ENCODE measurements at places on chromosomes 3 and 15.

GRCh38 chr3:64455351-64455750 is 230.1 kb upstream of the PRICKLE2 start:
- no peak for DNase-seq

GRCh38 chr3:59545374-59545773 is 495.5 kb upstream of the CFAP20DC start:
- DNase-seq: no peak

- no peak for DNase-seq
These were observed 81.2 kb upstream of the RAP2B start for GRCh38 chr3:153080778-153081240.

- DNase-seq: no peak
These were observed 1215.2 kb downstream of the SI start for GRCh38 chr3:163863146-163863545.

DNA sequence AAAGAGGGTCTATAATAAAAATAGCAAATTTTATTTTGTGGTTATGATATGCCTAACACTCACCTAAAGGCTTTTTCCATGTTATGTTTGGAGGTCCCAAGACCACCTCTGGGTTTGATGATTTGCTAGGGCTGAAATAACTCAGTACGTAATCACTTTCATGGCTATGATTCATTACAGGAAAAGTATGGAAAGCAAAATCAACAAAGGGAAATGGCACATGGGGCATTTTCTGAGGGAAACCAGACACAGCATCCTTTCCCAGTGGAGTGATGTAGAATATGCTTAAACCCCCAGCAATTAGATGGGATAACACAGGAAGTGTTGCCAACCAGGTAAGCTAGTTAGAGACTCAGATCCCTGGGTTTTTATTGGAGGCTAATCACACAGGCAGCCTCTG is 701.6 kb upstream of the CBLB start:
- DNase-seq: no peak

GRCh38 chr3:193187070-193187722 is 53.8 kb upstream of the PLAAT1 start:
- DNase-seq: no peak

GRCh38 chr15:70652341-70652740 is 111.0 kb downstream of the UACA start:
- no peak for DNase-seq

DNA sequence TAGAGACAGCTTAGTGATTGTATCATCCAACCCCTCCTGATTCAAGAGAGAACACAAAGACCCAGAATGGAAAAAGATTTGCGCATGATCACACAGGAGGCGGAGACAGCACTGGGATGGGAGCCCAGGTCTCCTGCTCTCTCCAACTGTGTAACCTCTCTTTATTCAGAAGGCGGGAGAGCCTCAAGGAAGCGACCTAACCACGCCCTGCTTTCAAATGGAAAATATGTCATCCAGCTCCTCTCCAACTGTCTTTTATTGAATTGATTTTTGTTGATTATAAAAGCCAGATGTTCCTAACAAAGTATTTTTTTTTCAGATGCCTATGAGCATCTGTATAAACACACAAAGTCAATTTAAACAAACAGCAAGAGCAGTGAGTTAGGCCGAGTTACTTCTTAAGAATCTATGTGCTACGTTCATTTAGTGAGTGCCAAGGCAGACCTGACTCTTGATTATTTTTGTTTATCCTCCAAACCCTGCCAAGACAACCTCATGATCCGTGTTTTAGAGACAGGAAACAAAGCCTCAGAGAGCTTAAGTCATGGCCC is 74.5 kb downstream of the BFSP2 start:
- DNase-seq: no peak

DNA sequence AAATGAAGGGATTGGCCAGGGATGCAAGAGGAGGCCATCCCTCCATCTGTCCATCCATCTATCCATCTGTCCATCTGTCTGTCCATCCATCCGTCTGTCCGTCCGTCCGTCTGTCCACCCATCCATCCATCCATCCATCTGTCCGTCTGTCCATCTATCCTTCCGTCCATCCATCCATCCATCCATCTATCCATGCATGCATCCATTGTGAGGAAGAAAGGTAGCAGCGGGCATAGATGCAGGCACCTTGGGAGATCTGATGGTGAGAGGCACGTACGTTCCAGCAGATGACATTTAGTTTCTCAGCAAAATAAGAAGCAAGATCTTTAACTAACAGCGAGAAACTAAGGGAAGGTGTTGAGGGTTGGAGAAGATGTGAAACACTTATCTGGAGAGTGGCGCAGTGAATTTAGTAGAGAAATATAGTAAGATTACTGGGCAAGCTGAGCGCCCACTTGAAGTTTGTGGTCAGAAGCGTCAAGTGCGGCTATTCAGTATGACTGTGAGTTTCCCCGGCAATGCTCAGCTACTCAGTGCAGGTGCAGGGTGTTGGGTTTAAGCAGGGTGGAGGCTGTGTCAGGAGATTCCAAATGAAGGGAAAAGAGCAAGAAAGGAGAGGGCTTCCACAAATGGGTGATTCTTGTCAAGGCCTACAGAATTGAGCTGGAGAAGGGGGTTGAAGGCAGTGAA is 22.4 kb upstream of the SRP14 start:
- DNase-seq: no peak

DNA sequence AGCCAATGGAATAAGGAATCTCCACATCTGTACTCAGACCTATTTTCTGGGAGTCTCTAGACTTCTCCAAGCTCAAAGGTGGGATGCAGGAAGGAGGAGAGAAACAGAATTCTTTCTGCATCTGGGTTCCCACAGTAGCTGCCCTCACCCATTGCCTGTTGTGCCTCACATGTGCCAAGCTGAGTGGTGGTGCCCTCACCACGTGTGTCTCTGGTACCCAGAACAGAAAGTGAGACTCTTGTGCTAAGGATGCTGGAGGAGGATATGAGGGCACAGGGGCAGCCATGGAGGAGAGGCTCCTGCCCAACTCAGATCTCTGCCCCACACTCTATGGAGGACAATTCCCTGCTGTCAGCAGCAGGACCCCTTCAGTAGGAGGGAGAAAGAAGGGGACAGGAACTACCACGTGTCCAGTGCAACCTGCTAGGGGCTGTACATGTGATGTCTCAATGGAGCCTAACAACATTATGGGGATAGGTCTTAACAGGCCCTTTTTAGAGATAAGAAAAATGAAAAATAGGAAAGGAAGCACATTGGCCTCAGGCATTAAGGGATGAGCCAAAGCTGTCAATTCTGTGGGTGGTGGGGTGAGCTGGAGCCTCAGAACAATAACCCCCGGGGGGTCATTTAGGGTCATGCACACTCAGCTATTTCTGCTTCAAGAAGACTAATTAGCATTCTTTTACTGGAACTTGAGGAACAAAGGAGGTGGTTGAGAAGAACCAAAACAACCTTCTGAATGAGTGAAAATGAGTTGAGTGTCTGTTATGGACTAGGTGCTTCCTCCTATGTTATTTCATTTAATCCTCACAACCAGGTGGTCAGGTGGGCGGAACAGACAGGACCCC is 16.3 kb upstream of the NOX5 start:
- no peak for DNase-seq

DNA sequence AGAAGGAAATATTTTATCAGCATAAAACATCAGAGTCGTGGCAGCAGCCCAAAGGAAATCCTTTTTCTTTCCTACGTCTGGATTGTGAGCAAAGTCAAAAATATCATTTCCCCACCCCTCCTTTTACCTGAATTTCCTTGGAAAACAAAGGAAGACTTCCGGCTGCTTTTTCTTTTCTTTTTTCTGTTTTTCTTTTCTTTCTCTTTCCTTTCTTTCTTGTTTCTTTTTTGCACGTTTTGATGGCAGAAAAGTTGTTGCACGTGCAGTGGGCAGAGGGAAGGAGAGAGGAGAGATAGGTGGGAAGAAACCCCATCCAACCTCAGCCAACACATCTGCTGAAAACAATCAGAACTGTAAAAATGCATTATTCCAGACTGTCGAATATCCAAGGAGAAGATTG is 544 bp upstream of the MYO1E start:
- DNase-seq: no peak

DNA sequence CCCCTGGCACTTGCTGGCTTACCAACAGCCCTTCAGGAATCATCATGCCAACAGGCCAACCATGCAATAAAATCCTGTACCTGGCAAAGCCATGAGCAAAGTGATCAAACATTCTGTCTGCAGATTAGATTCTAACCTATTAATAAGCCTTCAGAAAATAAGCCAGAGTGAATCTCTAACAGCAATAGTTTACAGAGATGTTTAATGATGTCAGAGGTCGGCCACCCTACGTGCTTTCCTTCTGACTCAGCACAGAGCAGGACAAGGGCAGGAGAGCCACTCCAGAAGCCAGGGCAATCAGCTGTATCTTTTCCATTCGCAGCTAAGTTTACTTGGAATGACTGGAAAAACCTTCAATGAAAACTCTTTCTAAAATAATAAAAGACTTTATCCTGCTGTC is 13.1 kb downstream of the COL8A1 start:
- no peak for DNase-seq

- no peak for DNase-seq
These were observed 5.8 kb downstream of the LIPC start for GRCh38 chr15:58437531-58438105.

All from CD4-positive, alpha-beta memory T cell (primary cell).